A549 (cell line): ENCODE measurements at places on chromosomes 6 and 20.

- DNase-seq, result no peak
These were observed 427.0 kb upstream of the SPTLC3 start for GRCh38 chr20:12581644-12582289.

- DNase-seq, result no peak
These were observed 694 bp upstream of the FAM120B start for GRCh38 chr6:170305805-170306323.

GRCh38 chr6:6024220-6024619, 17.5 kb upstream of the NRN1 start:
- DNase-seq, result no peak

- no peak for DNase-seq
These were observed 48.0 kb upstream of the BHLHE23 start for GRCh38 chr20:63054681-63055240.

DNA sequence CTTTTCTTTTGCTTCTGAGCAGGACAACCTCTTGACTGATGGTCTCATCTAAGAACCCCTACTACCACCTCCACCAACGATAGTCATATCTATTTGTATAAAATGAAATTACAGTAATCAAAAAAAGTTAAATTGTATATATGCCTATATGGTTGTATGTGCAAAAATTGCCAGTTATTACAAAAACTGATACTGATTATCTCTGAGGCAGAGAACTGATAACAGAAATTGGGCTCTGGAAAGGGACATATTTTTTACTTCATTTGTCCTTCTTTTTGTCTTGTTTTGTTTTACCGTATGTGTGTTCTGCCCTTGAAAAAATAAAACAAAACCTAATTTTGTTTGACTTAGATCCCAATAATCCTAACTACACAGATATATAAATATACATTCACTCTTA, 574.4 kb upstream of the NOX3 start:
- DNase-seq, result no peak

DNA sequence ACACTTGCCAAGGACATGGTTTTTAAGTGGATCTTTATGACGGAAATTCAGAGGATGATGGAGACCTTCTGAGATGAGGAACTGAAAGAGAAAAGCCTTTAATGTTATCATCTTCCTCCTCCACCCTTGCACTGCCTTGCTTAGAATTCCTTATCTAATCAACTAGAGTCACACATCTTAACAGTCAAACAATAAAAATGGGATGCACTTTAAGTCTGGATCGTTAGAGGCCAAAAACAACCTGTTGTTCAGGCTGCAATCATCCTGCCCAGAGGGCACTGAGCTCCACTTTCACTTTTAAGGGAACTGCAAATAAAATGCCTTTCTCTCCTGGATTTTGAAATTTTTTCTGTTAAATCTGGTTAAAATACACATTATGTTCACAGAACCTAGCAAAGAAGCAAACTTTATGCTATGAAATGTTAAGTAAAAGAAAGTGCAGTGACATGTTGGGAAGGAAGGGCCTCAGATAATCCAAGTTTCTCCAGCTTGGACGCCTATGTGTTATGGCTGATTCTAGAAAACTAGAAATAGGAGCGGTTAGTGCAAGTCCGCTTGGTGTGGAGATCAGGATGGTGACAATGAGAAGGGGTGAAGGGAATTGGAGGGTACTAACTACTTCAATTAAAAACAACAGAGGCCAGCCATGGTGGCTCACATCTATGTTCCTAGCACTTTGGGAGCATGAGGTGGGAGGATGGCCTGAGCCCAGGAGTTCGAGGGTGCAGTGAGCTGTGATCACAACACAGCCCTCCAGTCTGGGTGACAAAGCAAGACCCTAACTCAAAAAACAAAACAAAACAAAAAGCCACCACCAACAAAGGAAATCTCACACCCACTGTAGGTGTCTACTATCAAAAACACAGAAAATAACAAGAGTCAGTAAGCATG, 66.4 kb upstream of the KIF13A start:
- DNase-seq, result no peak

- DNase-seq, result no peak
These were observed 67.6 kb upstream of the MPC1 start for GRCh38 chr6:166450167-166450873.

- DNase-seq, result peak; percentile 67
These were observed 71.4 kb upstream of the TULP1 start for GRCh38 chr6:35583893-35584688.

GRCh38 chr20:43265449-43265848, 75.7 kb upstream of the PTPRT start:
- no peak for DNase-seq

DNA sequence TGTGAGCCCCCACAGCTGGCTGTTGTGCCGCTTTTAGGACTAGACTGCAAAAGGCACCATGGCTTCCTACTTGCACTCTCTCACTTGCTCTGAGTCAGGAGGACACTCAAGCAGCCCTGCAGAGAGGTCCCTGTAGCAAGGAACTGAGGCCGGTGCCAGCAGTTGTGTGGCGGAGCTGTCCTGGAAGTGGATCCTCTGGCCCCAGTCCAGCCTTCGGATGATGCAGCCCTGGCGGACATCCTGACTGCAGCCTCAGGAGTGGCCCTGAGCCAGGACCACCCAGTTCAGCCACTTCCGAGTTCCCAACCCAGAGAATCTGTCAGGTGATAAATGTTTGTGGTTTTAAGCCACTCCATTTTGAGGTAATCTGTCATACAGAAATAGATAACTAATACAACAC, 17.5 kb downstream of the CTCFL start:
- DNase-seq, result no peak
